Fibroblast of lung (primary cell): ENCODE measurements at places on chromosomes 5 and 9. TPM values are rescaled to one million over a fixed set of nuclear protein-coding genes. Genes with fewer than 3 reads are reported as not detected.

DNA sequence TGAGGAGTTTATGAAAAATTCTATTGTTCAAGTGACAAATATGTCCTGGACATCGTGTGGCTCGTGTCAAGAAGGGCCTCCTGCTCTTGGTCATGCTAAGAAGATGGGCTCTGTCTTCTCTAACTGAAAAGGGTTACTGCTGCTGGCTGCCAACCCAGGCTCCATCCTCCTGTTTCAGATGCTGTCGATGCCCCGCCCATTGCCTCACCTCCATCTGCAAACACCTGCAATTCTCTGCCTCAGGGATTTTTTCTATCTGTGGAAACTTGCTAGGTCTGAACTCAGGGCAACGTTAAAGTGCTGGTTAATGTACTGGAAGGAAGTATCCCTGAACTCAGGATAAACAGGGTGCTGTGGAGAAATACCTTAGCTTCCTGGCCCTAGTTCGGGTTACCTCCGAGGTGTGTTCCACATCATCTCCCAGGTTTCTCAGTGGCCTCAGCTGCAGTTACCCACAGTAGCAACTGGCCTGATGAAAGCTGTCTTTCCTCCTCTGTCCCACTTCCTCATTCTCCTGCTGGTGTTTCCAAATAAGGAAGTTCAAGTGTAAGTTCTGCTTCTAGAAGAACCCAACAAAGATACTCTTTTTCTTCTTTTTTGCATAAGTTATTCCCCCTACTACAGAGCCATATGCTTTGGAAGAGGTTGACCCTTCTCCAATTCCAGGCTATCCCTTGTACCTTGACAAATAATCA lies 151.7 kb upstream of the SMIM23 start:
- DNase-seq: no peak
- no peaks in the 10 kb centered on the region for H3K4me1 ChIP-seq
- no peak overlapping the region for H3K4me3 ChIP-seq
- H3K27me3 ChIP-seq: peaks cover 2% of the 10 kb centered on the region
- H3K36me3 ChIP-seq: no peaks in the 10 kb centered on the region

- peak overlapping the region; percentile 34 for H3K4me3 ChIP-seq
- no peaks in the 10 kb centered on the region for H3K4me1 ChIP-seq
- H3K27me3 ChIP-seq: peaks cover 66% of the 10 kb centered on the region
- H3K27ac ChIP-seq: no peak overlapping the region
- no peaks in the 10 kb centered on the region for H3K36me3 ChIP-seq
Observed at GRCh38 chr5:88666761-88667495, 216.1 kb downstream of the MEF2C start.

Gene CD274
- total RNA-seq: 3.3 and 5.9 TPM in 2 replicates

Gene LURAP1L
- total RNA-seq: 87.6 and 94.1 TPM in 2 replicates

Gene SOX30
- total RNA-seq: under 0.01 TPM in 1 of 2 replicates, not detected in the other

DNA sequence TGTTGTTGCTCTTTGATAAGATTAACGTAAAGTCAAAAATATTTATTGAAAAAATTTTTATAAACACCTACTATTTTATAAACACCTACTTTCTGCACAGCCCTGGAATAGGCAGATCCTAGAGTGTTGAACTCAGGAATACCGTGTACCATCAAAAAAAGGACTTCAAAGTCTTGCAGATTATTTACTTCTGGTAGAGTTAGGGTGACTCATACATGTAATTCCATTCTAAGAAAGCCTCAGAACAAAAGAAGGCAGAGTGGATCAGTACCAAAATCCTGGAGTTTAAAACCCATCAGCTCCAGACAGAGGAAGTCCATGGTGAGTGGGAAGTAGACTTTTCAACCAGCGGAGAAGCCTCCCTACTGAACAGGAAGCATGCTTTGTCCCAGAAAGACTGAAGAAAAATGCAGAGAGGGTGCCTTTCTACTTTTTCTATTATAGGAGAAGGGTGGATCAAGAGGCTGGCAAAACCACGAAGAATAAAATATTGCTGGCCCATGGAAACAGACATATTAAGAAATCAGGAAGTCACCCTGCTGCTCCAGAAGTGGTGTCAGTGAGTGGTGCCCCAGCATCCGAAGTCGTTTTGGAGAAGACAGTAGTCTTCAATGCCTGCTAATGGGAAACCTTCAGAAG lies 45.1 kb upstream of the DAB2 start:
- H3K4me1 ChIP-seq: no peaks in the 10 kb centered on the region
- H3K4me3 ChIP-seq: no peak overlapping the region
- H3K36me3 ChIP-seq: no peaks in the 10 kb centered on the region

Gene PCDHGB7
- total RNA-seq: 13.0 and 13.6 TPM in 2 replicates

- H3K4me3 ChIP-seq: no peak overlapping the region
- no peak for DNase-seq
- H3K27ac ChIP-seq: no peak overlapping the region
- H3K4me1 ChIP-seq: peaks cover 3% of the 10 kb centered on the region
Observed at GRCh38 chr9:70392189-70392588, 22.3 kb downstream of the KLF9 start.

GRCh38 chr5:77645158-77645994 lies 6.9 kb upstream of the OTP start:
- no peaks in the 10 kb centered on the region for H3K4me1 ChIP-seq
- no peak for DNase-seq
- H3K27me3 ChIP-seq: peaks cover 62% of the 10 kb centered on the region
- peak overlapping the region; percentile 39 for H3K4me3 ChIP-seq
